ENCODE measurements at places on chromosomes 16 and 17.

- no peak for DNase-seq
Measured at GRCh38 chr16:81799138-81799504, 20.0 kb downstream of the PLCG2 start.

GRCh38 chr17:37742762-37743611 is 1.9 kb downstream of the HNF1B start:
- no peak for DNase-seq

- DNase-seq: no peak
Measured at GRCh38 chr17:20092261-20092867, 83.2 kb downstream of the SPECC1 start.

GRCh38 chr17:3539881-3540540 is 17.6 kb downstream of the TRPV3 start:
- DNase-seq: no peak

DNA sequence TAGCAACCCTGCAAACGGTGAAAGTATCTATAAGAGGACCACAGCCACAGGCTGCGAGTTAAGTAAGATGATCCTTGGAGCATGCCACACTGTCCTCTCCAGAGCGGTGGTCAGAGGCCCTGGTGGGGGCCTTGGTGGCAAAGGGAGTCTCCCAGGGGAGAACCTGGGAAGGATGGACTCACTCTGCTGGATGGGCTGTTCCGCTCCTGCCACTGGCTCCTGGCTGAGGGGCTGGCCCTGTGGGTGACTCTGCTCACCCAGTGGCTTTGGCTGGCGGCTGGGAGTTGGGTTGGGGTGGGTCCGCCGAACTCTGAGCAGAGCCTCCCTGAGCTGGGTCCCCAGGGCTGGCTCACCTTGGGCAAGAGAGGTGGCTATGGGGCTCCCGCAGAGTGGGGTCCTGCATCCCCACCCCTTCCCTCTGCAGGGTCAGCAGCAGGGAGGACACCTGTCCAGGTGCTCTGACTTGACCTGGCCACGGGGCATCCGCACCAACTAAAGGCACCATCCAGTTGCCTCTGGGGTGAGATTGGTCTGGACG is 7.3 kb downstream of the CDK5R1 start:
- no peak for DNase-seq

- DNase-seq: no peak
Measured at GRCh38 chr17:9162275-9162985, 141.1 kb downstream of the NTN1 start.

DNA sequence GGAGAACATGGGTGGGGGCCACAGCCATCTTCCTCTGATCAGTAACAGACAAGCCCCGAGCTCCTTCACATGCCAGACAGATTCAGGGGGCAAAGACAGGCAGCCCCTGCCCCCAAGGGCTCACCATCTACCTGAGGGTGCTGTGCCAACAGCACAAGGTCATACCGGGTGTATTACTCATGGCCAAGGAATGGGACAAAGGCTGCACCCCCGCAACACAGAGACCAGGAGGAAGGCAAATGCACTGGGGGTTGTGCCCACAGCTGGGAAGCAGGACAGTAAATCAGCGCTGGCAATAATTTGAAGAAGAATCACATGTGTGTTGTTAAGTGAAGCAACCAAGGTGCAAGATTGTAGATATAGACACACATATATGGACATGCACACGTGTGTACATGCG is 137.1 kb downstream of the C16orf95 start:
- DNase-seq: no peak

DNA sequence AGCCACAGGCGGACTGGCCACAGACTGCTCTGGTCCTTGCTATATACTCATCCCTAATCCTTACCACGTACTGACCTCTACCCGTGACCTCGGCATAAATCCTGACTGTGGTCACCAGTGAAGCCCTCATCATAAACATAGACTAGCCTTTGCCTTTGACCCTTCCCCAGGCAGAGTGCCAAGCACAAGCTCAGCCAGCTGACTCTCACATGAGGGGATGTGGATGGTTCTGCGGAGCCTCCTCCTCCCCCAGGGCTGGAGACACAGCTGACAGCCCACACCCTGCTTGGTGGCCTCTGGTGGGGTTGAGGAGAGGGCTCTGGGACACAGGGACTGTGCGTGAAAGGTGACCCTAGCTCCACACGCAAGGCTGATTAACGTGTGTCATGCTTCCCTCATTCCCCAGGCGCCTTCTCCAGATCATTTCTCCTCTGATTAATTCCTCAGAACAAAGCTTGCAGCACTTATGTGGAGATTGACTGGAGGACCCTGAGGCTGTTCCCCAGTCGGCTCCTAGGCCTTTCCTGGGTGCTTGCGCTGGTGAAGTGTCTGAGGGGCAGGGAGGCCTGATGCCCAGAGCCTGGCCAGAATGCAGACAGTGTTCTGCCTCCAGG is 241.5 kb upstream of the NLRP1 start:
- DNase-seq: no peak

DNA sequence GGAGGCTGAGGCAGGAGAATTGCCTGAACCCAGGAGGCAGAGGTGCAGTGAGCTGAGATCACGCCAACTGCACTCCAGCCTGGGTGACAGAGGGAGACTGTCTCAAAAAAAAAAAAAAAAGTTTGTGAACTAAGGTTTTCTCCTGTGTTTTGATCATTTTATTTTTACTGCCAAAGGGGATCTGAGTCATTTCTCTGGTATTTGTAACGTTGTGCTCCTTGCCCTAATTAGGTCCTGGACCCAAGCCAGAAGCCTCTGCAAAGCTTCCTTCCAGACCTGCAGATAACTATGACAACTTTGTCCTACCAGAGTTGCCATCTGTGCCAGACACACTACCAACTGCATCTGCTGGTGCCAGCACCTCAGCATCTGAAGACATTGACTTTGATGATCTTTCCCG is 32.1 kb downstream of the IST1 start:
- no peak for DNase-seq

DNA sequence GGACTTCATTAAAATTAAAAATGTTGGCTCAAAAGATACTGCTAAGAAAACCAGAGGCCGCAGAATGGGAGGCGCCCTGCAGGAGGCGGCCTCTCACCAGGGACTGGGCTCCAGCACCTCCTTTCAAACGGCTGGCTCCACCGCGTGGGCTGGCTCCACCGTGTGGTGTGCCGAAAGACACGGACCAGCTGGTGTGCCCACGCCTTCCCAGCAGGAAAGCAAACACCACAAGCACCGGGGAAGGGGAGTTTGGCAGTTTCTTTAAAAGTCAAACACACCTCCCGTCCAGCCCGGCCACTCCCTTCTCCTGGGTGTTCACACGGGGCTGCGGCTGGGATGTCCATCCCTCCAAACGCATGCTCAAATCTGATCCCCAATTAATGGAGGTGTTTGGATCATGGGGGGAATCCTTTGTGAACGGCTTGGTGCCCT is 13.9 kb downstream of the HAGH start:
- DNase-seq: peak; percentile 66

DNA sequence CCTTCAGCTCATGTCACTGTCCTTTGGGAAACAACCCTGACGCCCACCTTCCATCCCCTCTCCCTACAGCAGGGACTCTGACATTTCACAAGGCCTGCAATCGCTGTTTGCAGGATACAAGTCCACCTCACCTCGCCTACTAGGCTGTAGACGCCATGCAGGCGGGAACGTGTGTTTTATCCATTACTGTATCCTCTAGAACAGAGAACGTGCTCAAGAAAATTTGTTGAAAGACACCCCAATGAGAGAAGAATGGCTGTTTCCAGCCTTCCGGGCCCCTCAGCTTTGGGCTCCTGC is 1.5 kb upstream of the TTYH2 start:
- peak; percentile 35 for DNase-seq

- peak; percentile 62 for DNase-seq
Measured at GRCh38 chr16:3020604-3021448, 658 bp downstream of the TNFRSF12A start.

DNA sequence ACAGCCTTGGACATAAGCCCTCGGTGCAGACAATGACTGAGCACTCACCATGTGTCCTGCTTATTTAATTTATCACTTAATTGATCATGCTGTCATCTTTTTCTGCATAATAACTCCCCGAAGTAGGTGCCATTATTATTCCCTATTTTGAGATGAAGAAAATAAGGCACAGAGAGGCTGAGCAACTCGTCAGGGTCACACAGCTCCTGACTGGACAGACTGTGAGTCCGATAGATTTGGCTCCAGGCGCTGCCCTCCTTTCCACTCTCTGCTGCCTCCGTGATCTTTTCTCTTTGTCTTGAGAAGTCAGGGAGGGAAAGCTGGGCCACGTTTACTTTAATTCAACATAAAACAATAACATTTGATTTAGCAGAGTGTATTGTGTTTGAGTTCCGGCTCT is 19.0 kb upstream of the N4BP1 start:
- no peak for DNase-seq

DNA sequence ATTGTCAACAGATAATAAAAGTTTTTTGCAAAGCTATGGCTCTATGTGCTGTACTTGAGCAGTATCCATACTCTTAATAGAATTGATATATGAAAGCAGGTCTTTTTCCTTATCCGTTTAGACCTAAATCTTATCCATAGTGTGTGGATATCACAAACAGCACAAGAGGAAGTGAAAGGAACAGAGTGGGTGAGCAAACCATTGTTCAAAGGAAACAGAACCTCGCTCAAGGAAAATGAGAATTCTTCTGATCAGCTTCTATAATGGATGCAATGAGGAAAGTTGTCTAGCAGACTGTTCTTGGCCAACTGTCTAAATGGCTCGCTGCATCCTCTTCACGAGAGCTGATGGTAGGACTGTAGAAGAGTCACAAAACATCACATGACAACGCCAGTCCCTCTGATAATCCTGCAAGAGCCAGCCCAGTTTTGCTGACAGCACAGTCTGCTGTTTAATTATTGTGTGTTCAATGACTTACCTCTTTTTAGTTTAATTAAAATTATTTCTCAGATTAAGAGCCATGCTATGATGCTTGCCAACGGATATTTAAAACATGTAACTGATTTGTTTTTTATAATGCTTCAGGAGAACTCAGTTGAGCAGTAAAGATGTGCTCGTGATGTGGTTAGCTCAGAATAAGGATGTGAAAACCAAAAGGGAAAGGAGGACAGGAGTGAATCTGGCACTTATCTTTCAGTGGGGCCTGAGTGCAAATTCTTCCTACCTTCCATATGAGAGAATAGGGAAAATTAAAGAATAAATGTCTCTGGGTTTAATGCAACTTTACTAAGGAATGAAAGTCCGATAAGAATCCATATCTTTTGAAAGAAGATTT is 38.5 kb downstream of the WWOX start:
- no peak for DNase-seq

- peak; percentile 22 for DNase-seq
Measured at GRCh38 chr16:25109643-25110042, 1.9 kb upstream of the LCMT1 start.

- DNase-seq: no peak
Measured at GRCh38 chr16:53913920-53914319, 210.0 kb downstream of the FTO start.

GRCh38 chr16:8396463-8396862 is 193.8 kb downstream of the TMEM114 start:
- DNase-seq: no peak

- DNase-seq: peak; percentile 53
Measured at GRCh38 chr16:89375021-89375420, 115.3 kb downstream of the ANKRD11 start.

DNA sequence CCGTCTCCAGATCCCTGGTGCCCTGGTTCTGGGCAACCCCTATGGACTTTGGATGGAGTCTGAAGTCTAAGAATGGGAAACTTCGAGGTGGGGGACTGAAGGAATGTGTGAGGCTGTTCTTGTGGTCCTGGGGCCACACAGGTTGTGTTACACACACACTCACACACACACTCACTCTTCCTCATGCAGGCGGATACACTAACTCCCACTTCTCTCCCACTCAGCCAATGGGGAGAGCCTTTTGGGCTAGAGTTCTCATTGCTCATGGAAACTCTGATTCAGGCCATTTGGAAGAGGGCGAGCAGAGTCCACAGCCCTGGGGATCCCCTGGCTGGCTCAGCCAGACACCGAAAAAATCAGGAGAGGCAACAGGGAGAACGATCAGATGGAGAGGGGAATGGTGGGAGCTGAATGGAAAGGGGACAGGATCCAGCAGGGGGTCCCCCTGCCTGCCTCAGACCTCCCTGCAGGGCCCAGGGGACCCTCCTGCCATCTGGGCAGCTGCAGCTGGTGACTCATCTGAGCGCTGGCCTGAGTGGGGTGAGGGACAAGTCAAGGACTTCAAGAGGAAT is 9.1 kb downstream of the IGFBP4 start:
- DNase-seq: no peak

GRCh38 chr17:47225436-47225858 is 16.3 kb downstream of the MYL4 start:
- no peak for DNase-seq

GRCh38 chr17:27892542-27892865 is 661 bp downstream of the LYRM9 start:
- peak; percentile 24 for DNase-seq

GRCh38 chr17:63592797-63593196 is 7.9 kb upstream of the TACO1 start:
- no peak for DNase-seq

DNA sequence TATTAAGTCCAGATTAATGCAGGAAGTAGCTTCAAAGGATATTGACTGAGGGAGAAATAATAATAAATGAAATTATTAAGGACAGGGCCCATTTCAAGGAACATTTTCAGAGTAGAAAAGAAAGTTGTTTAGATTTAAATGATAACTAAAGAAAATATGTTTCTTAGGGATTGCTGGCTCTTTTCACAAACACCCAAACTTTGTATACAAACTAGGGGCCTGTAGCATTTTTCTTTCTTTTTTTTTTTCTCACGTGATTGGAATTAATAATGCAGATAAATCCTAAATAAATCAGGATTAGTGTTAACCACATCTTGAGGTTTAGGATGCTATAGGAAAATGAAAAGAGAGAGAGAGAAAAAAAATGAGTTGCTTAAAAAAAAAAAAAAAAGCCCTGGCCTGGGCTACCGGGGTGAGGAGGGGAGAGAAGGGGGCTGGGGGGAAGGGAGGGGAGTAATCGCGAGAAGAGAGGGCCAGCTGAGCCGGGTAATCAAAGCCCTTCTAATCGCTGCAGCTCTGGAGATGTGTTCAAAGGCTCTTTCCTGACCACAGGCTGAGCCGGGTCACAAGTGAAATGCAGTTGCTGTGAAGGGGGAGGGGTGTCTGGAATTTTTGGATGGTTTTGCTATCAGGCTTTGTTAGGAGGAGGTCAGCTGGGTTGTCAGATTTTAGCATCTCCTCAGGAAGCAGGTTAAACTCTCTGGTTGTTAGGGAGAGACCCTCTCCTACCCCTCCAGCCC is 104.6 kb upstream of the ZFHX3 start:
- DNase-seq: no peak

- no peak for DNase-seq
Measured at GRCh38 chr17:7552621-7553051, 3.8 kb downstream of the TNFSF12 start.

GRCh38 chr17:6856051-6856450 is 24.5 kb upstream of the TEKT1 start:
- DNase-seq: no peak

Data from cerebellar cortex (tissue), 1 donor.